CD8-positive, alpha-beta memory T cell (primary cell): ENCODE measurements at places on chromosomes 2 and 18. TPM values are rescaled to one million over a fixed set of nuclear protein-coding genes. Genes with fewer than 3 reads are reported as not detected.

- no peak overlapping the region for H3K27ac ChIP-seq
- peaks cover 14% of the 10 kb centered on the region for H3K36me3 ChIP-seq
- H3K4me1 ChIP-seq = no peaks in the 10 kb centered on the region
- H3K4me3 ChIP-seq = no peak overlapping the region
- no peak for DNase-seq
These were observed 25.6 kb downstream of the SEMA4F start for GRCh38 chr2:74679615-74680014.

- H3K4me1 ChIP-seq = no peaks in the 10 kb centered on the region
- no peaks in the 10 kb centered on the region for H3K27me3 ChIP-seq
- no peaks in the 10 kb centered on the region for H3K36me3 ChIP-seq
- no peak overlapping the region for H3K4me3 ChIP-seq
- no peak for DNase-seq
These were observed 242.4 kb downstream of the KLHL29 start for GRCh38 chr2:23627236-23628009.

DNA sequence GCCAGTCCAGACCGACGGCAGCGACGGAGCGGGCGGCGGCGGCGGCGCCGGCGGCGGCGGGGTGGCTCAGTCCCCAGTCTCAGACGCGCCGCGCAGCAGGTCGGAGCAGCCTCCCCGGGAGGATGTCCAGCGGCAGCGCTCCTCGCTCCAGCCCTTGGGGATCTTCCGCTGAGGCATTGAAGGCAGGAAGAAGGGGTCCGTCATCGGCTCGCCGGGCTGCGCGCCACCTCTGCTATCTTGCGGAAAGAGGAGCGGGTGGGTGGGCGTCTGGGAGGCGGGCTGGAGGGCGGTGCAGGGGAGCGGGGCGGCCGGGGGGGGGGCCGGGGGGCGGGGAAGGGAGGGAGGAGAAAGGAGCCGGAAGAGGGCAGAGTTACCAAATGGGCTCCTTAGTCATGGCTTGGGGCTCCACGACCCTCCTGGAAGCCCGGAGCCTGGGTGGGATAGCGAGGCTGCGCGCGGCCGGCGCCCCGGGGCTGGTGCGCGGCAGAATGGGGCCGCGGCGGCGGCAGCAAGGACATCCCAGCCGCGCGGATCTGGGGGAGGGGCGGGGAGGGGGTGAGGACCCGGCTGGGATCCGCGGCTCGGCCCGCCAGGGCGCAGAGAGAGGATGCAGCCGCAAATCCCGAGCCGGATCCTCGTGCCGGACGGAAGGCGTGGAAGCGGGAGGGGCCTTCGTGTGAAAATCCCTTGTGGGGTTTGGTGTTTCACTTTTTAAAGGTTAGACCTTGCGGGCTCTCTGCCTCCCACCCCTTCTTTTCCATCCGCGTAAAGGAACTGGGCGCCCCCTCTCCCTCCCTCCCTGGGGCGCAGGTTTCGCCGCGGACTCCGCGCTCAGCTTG lies at the start of gene NETO1:
Gene NETO1 (minus strand): TSS at position 242 of the 839 bp plus-strand sequence. CDS start 696 bp downstream, outside the sequence.
- no peak for DNase-seq
- H3K36me3 ChIP-seq = no peaks in the 10 kb centered on the region

DNA sequence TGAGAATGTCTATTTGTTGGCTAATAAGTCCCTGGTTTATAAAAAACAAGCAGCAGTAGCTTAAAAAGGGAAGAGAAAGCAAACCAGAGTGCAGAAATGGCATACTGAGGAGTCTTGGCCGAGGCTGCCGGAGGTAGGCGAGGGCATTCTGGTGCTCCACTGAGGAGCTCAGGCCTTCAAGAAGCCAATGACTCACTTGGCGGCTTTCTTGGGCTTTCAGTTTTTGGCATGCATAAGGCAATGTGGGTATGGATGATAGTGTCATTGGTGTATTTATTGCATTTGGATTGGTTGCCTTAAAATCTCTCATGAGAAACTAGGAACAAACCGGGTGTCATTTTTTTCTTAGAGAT lies 119.6 kb upstream of the ARL5A start:
- H3K27ac ChIP-seq = no peak overlapping the region
- H3K36me3 ChIP-seq = no peaks in the 10 kb centered on the region
- H3K4me3 ChIP-seq = no peak overlapping the region
- no peak for DNase-seq
- H3K27me3 ChIP-seq = no peaks in the 10 kb centered on the region

DNA sequence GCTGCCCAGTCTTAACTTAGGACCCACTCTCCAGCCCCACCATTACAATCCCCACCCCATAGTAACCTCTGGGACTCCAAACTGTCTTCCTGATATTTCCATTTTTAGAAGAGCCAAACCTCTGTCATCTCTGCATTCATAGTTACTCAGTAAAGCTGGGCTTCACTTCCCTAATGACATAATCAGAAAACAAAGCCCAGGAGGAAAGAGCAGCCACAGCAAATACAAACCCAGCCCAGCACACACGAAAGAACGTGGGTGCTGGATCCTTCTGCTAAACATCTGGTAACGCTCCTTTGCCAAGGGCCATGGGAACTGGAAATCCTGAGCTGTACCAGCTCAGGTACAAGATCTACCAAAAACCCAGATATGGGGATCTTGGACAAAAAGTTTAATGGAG lies 36.8 kb upstream of the RIOK3 start:
- no peaks in the 10 kb centered on the region for H3K27me3 ChIP-seq
- no peaks in the 10 kb centered on the region for H3K36me3 ChIP-seq
- DNase-seq = no peak
- H3K27ac ChIP-seq = no peak overlapping the region
- H3K4me3 ChIP-seq = no peak overlapping the region

DNA sequence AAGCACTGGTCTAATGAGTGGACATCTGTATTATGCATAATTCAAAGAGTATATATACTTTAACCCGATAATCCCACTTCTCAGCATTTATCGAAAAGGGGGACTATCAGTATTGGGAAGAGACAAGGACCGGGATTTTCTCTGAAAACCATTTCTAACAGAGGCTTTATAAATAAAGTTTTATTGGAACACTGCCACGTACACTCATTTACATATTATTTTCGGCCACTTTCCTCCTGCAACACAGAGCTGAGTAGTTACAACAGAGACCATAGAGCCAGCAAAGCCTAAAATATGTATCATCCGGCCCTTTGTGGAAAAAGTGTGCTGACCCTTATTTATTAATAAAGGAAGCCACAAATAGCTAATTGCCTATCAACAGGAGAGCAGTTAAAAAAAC lies 3.2 kb downstream of the HJURP start:
- no peak overlapping the region for H3K4me3 ChIP-seq
- no peak for DNase-seq
- H3K27me3 ChIP-seq = no peaks in the 10 kb centered on the region
- H3K27ac ChIP-seq = no peak overlapping the region
- no peaks in the 10 kb centered on the region for H3K36me3 ChIP-seq

ASAP2 gene
- total RNA-seq = 0.38 TPM

GRCh38 chr2:55111570-55112228 lies 61.4 kb upstream of the RTN4 start:
- peaks cover 4% of the 10 kb centered on the region for H3K4me1 ChIP-seq
- DNase-seq = no peak
- no peaks in the 10 kb centered on the region for H3K36me3 ChIP-seq

DNA sequence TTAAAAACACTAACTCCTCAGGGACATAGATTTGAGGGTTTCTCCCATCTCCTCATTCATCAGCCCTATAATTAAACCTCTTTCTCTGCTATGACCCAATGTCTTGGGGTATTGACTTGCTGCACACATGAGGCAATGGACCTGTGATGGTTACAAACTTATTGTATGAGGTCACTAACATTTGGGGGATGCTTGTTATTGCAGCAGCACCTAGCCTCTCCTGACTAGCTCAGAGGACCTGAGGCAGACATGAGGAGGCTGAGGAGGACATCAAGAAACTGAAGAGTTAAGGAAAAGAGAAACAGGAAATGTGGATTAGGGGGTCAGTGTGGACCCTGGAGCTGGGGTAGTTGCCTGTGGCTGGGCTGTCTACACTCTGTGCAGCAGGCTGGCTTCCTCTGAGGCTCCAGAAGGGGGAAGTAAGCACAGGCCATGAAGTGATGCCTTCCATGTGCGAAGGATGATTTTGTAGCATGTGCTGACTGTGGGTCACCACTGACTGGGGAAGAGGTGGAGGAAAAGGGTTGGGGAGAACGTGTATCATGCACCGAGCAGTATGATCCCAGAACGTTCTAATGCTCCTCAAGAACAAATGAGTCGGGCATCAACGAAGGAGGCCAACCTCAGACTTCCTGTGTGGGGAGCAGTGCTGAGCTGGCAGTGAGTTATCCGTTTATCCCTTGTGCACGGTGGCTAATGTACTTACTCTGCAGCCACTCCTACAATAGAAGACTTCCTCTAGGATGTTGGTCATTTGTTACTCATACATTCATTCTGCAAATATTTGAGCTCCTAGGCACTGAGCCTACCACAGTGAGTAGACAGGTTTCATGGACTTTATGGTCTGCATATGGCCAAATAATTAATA lies 42.1 kb upstream of the RFX8 start:
- H3K36me3 ChIP-seq = no peaks in the 10 kb centered on the region
- no peak for DNase-seq

PLCD4 gene
- total RNA-seq = not detected
